ENCODE measurements at places on chromosomes 5 and 9. TPM values are rescaled to one million over a fixed set of nuclear protein-coding genes. Genes with fewer than 3 reads are reported as not detected.
A peak's percentile ranks its signal among the peaks of the same experiment; 100 is the strongest.

The SPINK6 gene
- not detected for total RNA-seq

GRCh38 chr9:124354346-124355038 lies 60.8 kb downstream of the PSMB7 start:
- no peak overlapping the region for H3K27ac ChIP-seq
- peaks cover 23% of the 10 kb centered on the region for H3K36me3 ChIP-seq
- H3K4me1 ChIP-seq, result peaks cover under 1% of the 10 kb centered on the region
- no peaks in the 10 kb centered on the region for H3K27me3 ChIP-seq

DNA sequence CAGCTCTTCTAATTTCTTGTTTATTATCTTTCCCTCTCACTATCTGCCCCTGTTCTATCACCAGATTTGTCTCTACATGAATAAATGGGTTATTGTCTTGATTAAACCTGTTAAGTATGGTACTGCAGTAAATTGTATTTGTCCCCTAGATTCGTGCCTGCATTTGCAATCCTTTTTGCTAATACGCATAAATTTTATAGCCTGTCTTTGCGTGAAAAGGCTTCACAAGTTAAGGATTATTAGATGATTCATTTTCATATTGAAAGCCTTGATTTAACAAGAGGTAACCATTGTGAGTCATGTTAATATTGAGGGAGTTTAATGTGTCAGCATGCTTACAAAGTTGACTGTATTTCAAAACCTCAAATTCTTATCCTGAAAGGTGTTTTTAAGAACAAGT lies 204.6 kb downstream of the PCSK1 start:
- no peaks in the 10 kb centered on the region for H3K36me3 ChIP-seq
- DNase-seq, result no peak
- H3K4me3 ChIP-seq, result no peak overlapping the region
- no peak overlapping the region for H3K27ac ChIP-seq
- H3K4me1 ChIP-seq, result no peaks in the 10 kb centered on the region

The CDH6 gene
- total RNA-seq, result not detected

DNA sequence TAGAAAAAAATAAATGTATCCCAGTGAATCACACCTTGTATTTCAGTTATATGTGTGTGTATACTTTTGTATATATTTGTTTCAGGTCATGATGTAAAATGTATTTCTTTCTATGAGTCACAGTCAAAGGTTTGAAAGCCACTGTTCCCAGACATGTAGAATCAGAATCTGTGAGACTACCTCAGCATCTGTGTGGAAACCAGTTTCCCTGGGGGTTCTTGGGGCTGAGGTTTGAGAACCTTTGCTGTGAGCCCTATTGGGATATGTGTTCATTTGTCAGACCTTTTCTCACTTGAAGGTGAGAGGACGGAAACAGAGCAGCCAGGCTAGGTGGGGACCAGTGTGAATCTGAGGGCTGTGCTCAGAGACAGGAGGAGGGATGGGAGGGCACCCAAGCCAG lies 78.7 kb upstream of the SAP30L start:
- no peak overlapping the region for H3K4me3 ChIP-seq
- no peak overlapping the region for H3K27ac ChIP-seq
- no peak for DNase-seq
- H3K36me3 ChIP-seq, result no peaks in the 10 kb centered on the region
- H3K4me1 ChIP-seq, result no peaks in the 10 kb centered on the region

DNA sequence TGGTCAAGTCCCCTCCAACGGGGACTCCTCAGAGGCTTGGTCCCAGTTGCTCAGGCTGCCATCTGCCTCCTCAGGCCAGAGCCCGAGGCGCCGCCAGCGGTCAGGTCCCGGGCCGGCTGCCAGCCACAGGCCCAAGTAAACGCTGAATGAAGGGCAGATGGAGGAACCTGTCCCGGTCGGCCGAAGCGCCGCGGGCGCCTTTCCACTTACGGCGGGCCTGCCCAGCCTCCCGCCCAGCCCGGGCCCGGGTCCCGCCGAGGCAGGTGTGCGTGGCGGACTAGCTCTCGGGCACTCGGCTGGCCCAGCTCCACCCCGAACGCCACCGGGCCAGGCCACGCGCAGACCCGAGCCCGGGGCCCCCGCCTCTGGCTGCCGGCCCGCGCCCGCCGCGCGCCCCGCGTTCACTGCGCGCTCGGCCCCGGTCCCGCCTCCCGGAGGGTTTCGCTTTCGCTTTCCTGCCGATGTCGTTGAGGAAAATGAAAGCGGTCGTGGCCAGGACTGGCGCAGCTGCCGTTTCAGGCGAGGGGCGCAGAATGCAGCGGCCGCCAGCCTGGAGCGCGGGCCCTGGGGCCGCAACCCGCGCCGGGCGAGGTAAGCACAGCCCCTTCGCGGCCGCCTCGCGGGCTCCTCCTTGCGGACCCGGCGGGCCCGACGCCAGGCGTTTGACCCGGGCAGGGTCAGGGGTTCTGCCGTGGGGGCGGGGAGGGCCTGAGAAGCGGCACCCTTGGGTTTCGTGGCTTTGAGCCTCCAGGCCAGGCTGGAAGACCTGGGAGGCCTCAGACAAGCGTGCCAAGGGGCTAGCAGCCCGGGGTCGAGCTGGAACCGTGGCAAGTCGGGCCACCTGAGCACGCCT lies 41.2 kb downstream of the SLC22A5 start:
- H3K4me1 ChIP-seq, result peaks cover 74% of the 10 kb centered on the region
- H3K36me3 ChIP-seq, result no peaks in the 10 kb centered on the region
- no peaks in the 10 kb centered on the region for H3K27me3 ChIP-seq
- peak overlapping the region; percentile 84 for H3K4me3 ChIP-seq
- H3K27ac ChIP-seq, result peak overlapping the region; percentile 93

- H3K27ac ChIP-seq, result no peak overlapping the region
- H3K27me3 ChIP-seq, result no peaks in the 10 kb centered on the region
- H3K4me3 ChIP-seq, result no peak overlapping the region
- DNase-seq, result no peak
- H3K36me3 ChIP-seq, result no peaks in the 10 kb centered on the region
- no peaks in the 10 kb centered on the region for H3K4me1 ChIP-seq
Observed at GRCh38 chr9:106588626-106589025, 274.3 kb upstream of the ZNF462 start.

DNA sequence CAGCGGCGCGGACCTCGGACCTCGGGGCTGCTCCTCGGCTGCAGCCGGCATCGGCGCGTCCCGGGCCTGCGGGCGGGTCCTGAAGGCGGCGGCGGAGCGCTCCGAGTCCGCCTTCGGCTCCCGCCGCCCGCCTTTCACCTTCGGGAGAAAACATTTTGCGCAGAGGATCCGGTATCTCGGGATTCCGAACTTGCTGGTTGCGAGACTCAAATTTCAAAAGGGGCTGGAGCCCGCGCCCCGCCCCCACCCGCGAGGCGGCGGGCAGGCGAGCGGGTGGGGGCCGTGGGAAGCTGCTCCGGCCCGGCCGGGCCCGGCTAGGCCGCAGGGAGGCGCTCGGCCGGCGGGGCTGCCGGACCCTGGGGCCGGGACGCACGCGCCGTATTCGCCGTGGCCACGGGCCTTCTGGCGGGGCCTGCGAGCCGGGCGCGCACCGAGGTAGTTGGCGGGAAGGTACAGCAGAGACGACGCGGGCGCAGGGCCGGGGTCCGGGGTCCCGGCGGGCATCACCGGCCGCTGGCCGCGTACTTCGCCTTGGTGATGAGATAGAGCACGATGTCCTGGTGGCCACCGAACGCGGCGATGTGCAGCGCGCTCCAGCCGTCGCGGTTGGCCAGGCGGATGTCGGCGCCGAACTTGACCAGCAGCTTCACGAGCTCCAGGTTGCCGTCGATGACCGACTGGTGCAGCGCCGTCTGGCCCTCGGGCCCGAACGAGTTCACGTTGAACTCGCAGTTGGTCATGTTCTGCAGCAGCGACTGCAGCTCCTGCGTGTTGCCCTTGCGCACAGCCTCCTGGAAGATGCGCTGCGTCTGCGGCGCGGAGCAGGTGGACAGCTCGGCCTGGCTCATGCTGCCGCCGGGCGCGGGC lies 757 bp downstream of the NRARP start:
- H3K27me3 ChIP-seq, result peaks cover 37% of the 10 kb centered on the region
- peak overlapping the region; percentile 64 for H3K27ac ChIP-seq
- no peaks in the 10 kb centered on the region for H3K36me3 ChIP-seq
- no peak for DNase-seq
- H3K4me1 ChIP-seq, result peaks cover 26% of the 10 kb centered on the region

- no peak overlapping the region for H3K27ac ChIP-seq
- no peak overlapping the region for H3K4me3 ChIP-seq
- no peaks in the 10 kb centered on the region for H3K36me3 ChIP-seq
Observed at GRCh38 chr5:111635916-111636570, 121.0 kb downstream of the NREP start.

DNA sequence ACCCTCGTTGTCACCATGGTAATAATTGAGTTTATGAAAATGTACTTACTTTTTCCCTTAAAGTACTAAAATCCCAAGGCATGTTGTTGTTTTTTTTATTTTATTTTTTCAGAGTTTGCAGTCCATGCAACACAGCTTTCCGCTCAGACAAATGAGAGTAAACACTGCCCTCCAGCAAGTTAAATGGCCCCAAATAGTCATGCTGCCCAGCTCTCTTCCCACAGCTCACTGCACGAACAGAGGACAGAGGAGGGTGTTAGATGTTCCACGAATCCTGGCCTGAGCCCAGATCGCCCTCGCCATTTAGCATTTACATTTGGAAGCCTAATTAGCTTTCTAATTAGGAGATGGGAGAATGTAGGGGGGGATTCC lies 1.9 kb downstream of the NIM1K start:
- no peaks in the 10 kb centered on the region for H3K36me3 ChIP-seq
- no peak overlapping the region for H3K4me3 ChIP-seq
- DNase-seq, result no peak

DNA sequence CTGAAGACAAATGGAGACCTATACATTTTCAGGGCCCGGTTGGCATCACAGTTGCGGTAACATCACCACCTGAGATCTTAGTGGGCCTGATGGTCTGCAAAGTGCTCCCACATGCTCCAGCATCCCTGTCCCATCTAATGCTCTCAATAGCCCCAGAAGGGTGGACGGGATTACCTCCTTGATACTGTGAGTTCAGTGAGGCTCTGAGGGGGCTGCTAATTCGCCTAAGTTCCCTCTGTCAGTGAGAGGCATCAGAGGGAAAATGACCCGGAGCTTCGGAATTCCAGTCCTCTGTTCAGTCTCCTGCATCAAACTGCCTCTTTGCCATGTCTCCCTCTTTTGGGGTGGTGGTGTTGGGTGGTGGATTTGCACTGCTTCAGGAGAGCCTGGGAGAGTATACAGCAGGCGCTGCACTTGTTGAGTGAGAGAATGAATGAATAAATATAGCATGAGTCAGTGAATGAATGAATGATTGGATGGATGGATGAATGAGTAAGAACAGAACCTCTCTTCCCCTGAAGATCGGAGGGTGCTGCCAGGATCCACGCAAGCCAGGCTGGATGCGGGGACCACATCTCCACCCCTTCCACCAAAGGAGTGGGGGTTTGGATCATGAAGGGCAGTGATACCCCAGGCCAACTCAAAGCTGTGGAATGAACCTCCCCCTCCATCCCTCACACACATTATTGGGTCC lies 141.0 kb downstream of the GABBR2 start:
- H3K36me3 ChIP-seq, result no peaks in the 10 kb centered on the region
- no peaks in the 10 kb centered on the region for H3K4me1 ChIP-seq
- no peak overlapping the region for H3K27ac ChIP-seq
- no peak overlapping the region for H3K4me3 ChIP-seq
- DNase-seq, result no peak

The ADRA1B gene
- not detected for total RNA-seq

- H3K4me3 ChIP-seq, result peak overlapping the region; percentile 94
- DNase-seq, result peak; percentile 21
- H3K27me3 ChIP-seq, result no peaks in the 10 kb centered on the region
- H3K36me3 ChIP-seq, result no peaks in the 10 kb centered on the region
Observed at GRCh38 chr5:10354048-10354872, 765 bp downstream of the MARCHF6 start.

- no peaks in the 10 kb centered on the region for H3K36me3 ChIP-seq
- no peak overlapping the region for H3K27ac ChIP-seq
- DNase-seq, result no peak
- H3K4me1 ChIP-seq, result no peaks in the 10 kb centered on the region
- H3K27me3 ChIP-seq, result no peaks in the 10 kb centered on the region
- no peak overlapping the region for H3K4me3 ChIP-seq
Observed at GRCh38 chr9:77751341-77752091, 103.4 kb upstream of the GNA14 start.

The CYSRT1 gene
- 0.58 TPM for total RNA-seq

- no peak overlapping the region for H3K4me3 ChIP-seq
- DNase-seq, result no peak
- no peak overlapping the region for H3K27ac ChIP-seq
- peaks cover 9% of the 10 kb centered on the region for H3K4me1 ChIP-seq
Observed at GRCh38 chr9:123686829-123687192, 243.1 kb downstream of the DENND1A start.

The ANKS6 gene
- total RNA-seq, result 17.5 TPM

DNA sequence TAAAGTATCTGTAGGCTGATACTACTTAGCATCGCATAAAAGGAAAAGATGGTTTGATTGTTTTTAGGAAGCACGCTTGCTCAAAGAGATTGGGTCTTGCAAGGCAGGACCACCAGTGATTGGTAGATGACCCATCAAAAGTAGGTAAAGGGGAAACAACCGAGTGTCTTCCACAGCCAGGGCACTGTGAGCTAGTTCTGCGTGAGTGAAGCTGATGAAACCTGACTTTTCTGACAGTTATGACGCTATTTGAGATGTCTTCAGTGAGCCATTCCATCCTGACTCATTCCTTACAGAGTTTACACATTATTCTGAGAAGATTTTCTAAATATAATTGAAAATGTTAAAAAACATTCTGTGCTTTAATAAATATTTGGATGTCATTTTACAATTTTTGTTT lies 49.7 kb downstream of the BASP1 start:
- H3K36me3 ChIP-seq, result no peaks in the 10 kb centered on the region
- no peaks in the 10 kb centered on the region for H3K27me3 ChIP-seq
- DNase-seq, result no peak
- no peaks in the 10 kb centered on the region for H3K4me1 ChIP-seq
- H3K4me3 ChIP-seq, result no peak overlapping the region

- peak; percentile 36 for DNase-seq
- no peak overlapping the region for H3K4me3 ChIP-seq
- no peak overlapping the region for H3K27ac ChIP-seq
- no peaks in the 10 kb centered on the region for H3K36me3 ChIP-seq
Observed at GRCh38 chr5:43305948-43306565, 7.2 kb downstream of the HMGCS1 start.

DNA sequence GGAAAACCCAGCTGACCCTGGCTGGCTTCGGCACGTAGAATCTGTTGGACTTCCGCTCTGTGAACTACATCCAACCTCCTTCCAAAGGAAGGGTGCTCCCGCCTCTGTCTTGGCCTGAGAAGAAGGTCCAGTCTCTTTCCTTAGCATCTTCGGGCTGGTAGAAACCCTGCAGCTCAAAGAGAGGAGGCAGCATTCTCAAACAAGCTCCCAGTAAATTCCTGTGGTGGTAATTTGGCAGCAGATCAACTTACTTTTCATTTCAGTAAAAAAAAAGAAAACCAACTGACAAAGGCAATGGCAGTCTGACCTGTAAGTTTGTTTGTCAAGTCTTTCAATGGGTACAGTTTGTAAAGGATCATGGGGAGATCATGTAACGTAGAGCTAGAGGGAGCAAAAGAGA lies 176.7 kb downstream of the MED10 start:
- no peaks in the 10 kb centered on the region for H3K27me3 ChIP-seq
- H3K4me1 ChIP-seq, result no peaks in the 10 kb centered on the region
- no peak overlapping the region for H3K27ac ChIP-seq
- no peak overlapping the region for H3K4me3 ChIP-seq
- H3K36me3 ChIP-seq, result no peaks in the 10 kb centered on the region
- DNase-seq, result no peak

The SHC3 gene
- total RNA-seq, result not detected

- no peaks in the 10 kb centered on the region for H3K4me1 ChIP-seq
- H3K27ac ChIP-seq, result no peak overlapping the region
- H3K36me3 ChIP-seq, result no peaks in the 10 kb centered on the region
- H3K4me3 ChIP-seq, result no peak overlapping the region
- no peaks in the 10 kb centered on the region for H3K27me3 ChIP-seq
- DNase-seq, result no peak
Observed at GRCh38 chr5:143759396-143760130, 52.4 kb upstream of the HMHB1 start.

GRCh38 chr5:115624994-115625393 lies 842 bp downstream of the TMED7 start:
- H3K4me1 ChIP-seq, result peaks cover 35% of the 10 kb centered on the region
- H3K27ac ChIP-seq, result peak overlapping the region; percentile 85
- DNase-seq, result no peak
- peak overlapping the region; percentile 80 for H3K4me3 ChIP-seq

Measured in CD8-positive, alpha-beta memory T cell (primary cell).